AG04450 (cell line): ENCODE measurements at places on chromosomes 6 and 20.

DNA sequence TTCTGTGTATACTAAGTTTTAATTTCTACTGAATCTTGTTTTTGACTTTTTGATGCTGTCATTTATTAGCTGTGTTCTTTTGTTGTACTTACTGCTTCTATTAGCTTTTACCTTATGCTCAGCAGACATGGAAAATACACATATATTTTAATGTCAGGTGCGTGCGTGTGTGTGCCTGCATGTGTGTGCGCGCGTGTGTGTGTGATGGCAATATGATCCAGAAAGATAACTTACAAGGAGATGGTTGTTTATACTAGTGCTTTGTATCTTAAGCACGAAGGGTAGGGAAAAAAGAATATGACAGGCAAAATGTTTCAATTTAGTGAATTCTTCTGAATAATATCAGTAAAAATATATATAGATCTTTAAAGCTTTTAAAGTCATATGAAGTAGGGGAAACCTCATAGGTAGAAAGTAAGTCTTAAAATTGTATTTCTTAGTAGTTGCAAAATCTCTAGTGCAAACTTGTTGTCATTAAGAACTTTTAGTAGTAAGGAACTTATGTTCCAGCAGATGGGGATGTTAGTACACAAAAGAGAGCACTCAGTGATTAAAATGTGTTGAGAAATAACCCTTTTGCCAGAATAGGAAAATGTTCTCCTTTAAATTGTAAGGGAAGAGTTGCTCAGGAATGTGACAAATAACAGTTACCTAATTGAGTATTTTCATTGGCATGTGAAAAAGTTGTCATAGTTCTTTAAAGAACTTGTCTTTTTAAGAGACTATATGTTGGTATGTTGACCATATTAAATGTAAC lies 13.2 kb downstream of the QKI start:
- peak; percentile 44 for DNase-seq

DNA sequence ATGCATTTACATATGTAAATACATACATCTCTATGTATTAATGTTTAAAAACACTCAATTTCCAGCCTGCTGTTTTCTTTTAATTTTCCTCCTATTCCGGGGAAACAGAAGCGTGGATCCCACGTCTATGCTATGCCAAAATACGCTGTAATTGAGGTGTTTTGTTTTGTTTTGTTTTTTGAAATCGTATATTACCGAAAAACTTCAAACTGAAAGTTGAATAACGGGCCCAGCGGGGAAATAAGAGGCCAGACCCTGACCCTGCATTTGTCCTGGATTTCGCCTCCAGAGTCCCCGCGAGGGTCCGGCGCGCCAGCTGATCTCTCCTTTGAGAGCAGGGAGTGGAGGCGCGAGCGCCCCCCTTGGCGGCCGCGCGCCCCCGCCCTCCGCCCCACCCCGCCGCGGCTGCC lies 355 bp upstream of the BMP2 start:
- no peak for DNase-seq

GRCh38 chr6:18207949-18208348 lies 52.7 kb downstream of the KDM1B start:
- DNase-seq, result no peak

DNA sequence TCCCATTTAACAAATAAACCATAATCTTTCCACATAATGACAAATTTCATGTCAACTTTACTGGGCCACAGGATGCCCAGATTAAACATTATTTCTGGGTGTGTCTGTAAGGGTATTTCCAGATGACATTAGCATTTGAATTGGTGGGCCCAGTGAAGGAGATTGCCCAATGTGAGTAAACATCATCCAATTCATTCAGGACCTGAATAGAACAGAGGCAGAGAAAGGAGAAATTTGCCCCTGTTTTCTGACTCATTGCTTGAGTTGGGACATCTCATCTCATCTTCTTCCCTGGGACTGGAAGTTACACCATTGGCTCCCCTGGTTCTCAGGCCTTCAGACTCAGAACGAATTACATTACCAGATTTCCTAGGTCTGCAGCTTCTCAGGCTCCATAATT lies 142.9 kb downstream of the TPBG start:
- DNase-seq, result no peak

DNA sequence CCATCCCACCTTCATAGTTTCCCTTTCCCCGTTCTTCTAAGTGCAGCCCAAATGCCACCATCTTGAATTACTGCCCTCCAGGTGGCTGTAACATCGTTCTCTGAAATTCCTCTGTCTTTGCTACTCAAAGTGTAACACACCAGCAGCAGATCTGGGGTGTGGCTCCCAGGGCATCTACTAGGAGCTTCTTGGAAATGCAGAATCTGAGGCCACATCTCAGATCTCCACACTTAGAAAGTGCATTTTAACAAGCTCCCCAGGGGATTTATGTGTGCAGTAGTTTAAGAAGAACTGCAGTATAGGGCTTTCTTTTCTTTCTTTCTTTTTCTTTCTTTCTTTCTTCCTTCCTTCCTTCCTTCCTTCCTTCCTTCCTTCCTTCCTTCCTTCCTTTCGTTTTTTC lies 1.7 kb upstream of the MLIP start:
- DNase-seq, result no peak

DNA sequence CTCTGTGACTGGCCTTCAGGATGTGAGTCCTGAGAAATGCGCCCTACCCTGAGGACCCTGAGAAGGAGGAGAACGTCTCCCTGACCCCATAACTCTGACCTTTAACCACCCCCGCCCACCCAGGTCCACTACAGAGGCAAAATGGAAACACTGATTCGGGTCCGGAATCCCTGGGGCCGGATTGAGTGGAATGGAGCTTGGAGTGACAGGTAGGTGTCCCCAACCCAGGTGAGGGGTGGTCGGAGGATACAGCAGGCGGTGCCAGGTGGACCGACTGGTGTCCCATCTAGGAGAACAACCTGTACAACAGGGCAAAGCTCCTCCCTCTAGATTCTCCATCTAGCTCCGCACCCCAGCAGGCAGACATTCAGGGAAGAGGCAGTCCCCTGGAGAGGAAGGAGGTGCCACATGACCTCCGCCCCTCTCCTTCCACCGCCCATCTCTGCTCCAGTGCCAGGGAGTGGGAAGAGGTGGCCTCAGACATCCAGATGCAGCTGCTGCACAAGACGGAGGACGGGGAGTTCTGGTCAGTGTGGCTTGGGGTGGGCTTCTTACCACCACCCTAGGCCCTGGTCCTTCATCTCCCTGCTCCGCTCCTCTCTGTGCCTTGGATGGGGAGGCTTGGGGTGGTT lies 17.6 kb downstream of the CAPN11 start:
- DNase-seq, result no peak

GRCh38 chr6:46254331-46254730 lies 83.6 kb upstream of the ENPP5 start:
- DNase-seq, result no peak

DNA sequence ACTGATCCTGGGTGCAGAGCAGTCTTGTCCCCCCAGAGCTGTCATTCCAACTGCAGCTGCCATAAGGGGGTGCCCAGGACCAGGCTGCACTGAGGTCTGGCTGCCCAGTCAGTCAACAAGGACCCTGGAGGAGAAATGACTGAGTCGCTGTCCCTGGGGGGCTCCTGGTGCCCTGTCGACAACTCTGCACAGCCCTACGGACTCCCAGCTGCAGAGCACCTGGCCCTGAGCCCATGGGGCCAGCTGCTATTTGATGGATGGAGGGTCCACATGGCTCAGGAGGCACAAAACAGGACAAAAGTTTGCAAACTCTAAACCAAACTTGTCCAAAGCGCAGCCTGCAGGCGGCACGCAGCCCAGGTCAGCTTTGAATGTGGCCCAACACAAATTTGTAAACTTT lies 46.3 kb upstream of the RPS6KA2 start:
- no peak for DNase-seq

GRCh38 chr6:170464080-170464479 lies 89.0 kb downstream of the PSMB1 start:
- no peak for DNase-seq

DNA sequence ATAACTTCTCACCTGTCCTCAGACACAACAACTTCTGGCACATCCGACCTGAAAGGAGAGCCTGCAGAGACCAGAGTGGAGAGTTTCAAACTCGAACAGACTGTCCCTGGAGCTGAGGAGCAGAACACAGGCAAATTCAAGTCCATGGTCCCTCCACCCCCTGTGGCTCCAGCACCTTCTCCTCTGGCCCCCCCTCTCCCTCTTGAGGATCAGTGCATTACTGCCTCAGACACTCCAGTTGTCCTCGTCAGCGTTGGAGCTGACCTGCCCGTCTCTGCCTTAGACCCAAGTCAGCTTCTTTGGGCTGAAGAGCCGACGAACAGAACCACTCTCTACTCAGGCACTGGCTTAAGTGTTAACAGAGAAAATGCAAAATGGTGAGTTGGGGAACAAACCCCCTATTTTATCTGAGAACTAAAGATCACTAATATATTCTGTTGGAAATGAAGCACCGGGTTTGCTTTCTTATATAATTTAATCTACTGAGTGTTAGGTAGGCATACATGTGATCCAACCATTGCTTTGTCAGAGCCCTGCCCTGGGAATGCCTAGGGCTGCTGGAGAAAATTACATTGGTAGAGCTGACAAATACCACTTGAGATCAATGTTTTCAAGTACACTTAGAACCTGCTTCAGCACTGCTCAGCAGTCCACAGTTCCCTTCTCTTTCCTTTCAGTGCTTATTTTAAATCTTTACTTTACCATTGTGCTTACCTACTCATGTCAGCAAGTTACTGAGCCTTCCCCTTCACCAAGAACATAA lies 77.5 kb upstream of the LTV1 start:
- DNase-seq, result no peak

GRCh38 chr20:2469991-2470422 lies 582 bp downstream of the SNRPB start:
- DNase-seq, result no peak

GRCh38 chr6:115832786-115833185 lies 227.9 kb downstream of the FRK start:
- DNase-seq, result no peak

DNA sequence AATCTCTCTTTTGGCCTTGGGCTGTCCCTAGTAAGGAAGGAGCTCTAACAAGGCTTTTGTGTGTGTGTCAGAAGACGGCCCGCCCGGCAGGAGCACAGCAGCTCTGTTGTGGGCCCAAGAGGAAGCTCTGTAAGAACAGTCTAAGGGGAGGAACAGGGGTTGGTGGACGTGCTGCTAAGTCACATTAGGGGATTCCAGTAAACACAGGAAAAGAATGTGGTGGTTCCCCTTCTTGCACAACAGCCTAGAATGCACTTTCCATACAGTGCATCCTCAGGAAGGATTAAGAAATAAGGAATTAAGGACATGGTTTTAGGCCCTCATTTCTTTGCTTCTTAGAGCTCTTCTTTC lies 114.5 kb downstream of the RNF144B start:
- peak; percentile 63 for DNase-seq

- no peak for DNase-seq
These were observed 307.0 kb upstream of the NOX3 start for GRCh38 chr6:155762649-155763048.

- DNase-seq, result no peak
These were observed 589.8 kb downstream of the RNF144B start for GRCh38 chr6:18976966-18977365.

DNA sequence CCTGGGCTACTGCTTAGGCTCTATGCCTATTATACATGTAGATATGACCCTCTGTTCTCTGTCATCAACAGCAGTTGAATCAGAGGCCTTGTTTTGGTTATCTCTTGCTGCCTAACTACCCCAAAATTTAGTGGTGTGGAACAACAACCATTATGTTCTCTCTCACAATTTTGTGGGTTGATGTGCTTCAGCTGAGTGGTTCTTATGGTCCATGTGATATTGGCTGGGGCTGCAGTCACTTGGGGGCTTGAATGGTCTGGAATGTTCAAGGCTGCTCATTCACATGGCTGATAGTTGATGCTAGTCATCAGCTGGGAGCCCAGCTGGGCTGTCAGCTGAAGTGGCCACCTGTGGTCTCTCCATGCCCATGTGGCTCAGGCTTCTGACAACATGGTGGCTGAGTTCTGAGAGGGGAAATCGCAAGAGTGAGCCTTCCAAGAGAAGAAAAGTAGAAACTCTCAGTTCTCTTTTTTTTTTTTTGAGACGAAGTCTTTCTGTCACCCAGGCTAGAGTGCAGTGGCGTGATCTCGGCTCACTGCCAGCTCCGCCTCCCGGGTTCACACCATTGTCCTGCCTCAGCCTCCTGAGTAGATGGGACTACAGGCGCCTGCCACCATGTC lies 47.8 kb downstream of the SHLD1 start:
- DNase-seq, result no peak

DNA sequence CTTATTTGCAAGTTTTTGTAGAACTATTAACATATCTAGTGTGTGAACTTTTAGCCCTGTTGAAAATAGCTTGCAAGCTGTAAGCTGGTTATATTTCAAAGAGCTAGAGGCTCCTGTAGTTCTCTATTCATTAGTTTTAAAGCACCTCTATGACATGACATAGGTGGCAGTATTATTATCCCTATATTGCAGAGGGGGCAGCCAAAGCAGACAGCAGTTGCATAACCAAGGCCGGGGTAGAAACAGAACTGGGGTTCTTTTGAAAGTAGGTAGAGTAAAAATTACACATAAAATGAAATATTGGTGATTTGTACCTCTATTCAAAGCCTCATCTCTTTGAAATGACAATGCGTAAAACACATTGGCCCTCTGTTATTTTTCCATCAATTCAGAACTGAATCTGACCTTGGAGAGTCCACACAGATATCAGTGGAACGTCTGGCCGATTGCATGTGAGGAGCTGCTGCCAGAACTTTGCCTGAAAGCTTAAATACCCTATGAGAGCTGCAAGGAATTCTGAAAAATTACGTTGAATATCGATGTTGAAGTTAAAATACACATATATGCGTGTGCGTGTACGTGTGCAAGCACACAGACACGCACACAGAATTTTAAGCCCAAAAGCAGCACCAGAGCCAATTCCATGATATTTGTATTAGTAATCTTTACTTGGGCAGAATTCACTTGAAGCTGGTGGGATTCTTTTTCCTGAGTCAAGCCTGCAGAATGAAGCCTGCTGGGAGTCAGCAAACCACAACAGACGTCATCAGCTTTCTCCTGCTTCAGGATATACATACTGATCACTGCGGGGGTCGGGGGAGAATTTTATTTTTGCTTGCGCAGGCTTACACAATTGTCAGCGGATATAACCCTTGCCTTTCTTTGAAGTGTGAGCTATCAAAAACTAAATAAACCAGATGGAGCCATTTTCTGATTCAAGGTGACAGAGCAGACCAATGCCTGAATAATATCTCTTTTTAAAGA lies 163.2 kb downstream of the PDE7B start:
- peak; percentile 99 for DNase-seq

DNA sequence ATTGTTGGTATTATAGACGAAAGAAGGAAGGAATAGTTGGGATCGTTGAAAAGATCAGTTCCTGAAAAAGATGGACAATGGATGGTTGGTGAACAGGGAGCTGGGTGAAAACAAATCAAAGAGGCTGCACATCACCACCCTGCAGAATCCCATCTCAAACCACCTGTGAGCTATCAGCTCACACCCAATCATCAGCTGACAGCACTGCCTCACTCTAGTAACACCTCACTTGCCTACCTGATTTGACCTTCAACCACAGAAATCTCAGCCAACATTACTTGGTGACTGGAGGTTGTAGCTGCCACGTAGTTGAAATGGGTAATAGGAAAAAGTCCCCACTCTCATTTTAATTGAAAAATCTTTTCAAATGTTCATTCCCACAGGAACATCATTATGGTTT lies 101.8 kb upstream of the DST start:
- no peak for DNase-seq

GRCh38 chr6:119273272-119274196 lies 76.0 kb downstream of the MAN1A1 start:
- peak; percentile 47 for DNase-seq

- DNase-seq, result no peak
These were observed 713.1 kb downstream of the HDGFL1 start for GRCh38 chr6:23282252-23283021.
